ENCODE measurements at places on chromosomes 2 and 18. TPM values are rescaled to one million over a fixed set of nuclear protein-coding genes. Genes with fewer than 3 reads are reported as not detected.
A peak's percentile ranks its signal among the peaks of the same experiment; 100 is the strongest.

DNA sequence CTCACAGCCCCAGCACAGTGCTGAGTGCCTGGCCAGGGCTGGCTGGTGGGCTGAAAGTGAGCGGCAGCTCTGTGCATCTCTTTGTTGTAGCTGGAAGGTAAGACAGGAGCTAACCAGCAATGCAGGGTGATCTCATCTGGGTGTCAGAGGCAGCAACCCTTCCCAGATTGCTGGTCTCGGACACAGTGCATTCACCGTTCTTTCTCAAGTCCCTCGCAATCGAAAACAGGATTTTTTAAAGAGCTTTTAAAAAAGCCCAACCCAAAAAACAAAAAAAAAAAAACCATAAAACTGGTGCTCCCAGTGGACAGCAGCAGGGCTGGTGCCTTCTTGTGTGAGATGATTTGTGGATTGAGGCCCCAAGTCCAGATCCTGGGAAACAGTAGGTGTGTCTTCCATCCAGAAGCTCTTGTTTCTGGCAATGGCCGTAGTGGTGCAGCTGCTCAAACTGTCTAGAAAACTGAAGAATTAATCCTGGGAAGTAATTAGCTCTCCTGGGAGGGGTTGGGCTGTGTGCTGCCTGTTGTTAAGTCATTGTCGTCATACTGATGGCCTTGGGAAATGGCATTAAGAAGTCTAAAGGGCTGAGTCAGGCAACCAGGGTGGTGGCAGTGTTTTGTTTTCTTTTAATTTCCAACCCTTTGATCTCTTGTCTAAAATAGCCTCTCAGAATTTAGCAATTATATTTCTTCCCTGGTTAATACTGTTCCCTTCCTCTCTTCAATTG is 156.7 kb downstream of the KLHL29 start:
- no peaks in the 10 kb centered on the region for H3K36me3 ChIP-seq
- no peak for DNase-seq
- H3K27me3 ChIP-seq, result no peaks in the 10 kb centered on the region
- H3K4me3 ChIP-seq, result no peak overlapping the region

- no peak within 1 kb of the TSS for H3K4me3 ChIP-seq
- peak; percentile 9 for DNase-seq
- no peaks in the 10 kb centered on the region for H3K27me3 ChIP-seq
- H3K27ac ChIP-seq, result no peak within 1 kb of the TSS
- no peaks in the 10 kb centered on the region for H3K4me1 ChIP-seq
- H3K36me3 ChIP-seq, result no peaks in the 10 kb centered on the region
These were observed at the start of gene CDH7 for GRCh38 chr18:65750389-65751154. Gene CDH7, plus strand, starts transcription at chr18:65751012. Its CDS starts 11,831 bp downstream, at chr18:65762843.

- no peak overlapping the region for H3K27ac ChIP-seq
- peaks cover 8% of the 10 kb centered on the region for H3K27me3 ChIP-seq
These were observed 634 bp upstream of the CNDP1 start for GRCh38 chr18:74533666-74534065.

DNA sequence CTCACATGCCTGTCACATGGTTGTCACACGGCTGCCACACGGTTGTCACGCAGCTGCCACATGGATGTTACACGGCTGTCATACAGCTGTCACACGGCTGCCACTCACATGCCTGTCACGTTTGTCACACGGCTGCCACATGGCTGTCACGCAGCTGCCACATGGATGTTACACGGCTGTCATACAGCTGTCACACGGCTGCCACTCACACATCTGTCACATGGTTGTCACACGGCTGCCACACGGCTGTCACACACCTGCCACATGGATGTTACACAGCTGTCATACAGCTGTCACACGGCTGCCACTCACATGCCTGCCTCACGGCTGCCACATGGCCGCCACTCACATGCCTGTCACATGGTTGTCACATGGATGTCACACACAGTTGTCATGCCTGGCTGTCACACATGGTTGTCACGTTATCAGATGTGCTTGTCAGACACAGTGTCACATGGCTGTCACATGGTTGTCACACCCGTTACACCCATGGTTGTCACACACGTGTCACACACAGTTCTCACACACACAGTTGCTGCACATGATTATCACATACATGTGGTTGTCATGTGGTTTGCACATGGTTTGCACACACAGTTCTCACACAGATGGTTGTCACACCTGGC is 19.4 kb downstream of the KCNG2 start:
- peaks cover 6% of the 10 kb centered on the region for H3K27me3 ChIP-seq
- no peaks in the 10 kb centered on the region for H3K36me3 ChIP-seq
- no peak overlapping the region for H3K27ac ChIP-seq
- no peaks in the 10 kb centered on the region for H3K4me1 ChIP-seq
- H3K4me3 ChIP-seq, result no peak overlapping the region

- no peak overlapping the region for H3K4me3 ChIP-seq
- H3K4me1 ChIP-seq, result peaks cover 4% of the 10 kb centered on the region
- DNase-seq, result peak; percentile 73
- no peaks in the 10 kb centered on the region for H3K27me3 ChIP-seq
These were observed 13.7 kb downstream of the CALCRL start for GRCh38 chr2:187434342-187434785.

DNA sequence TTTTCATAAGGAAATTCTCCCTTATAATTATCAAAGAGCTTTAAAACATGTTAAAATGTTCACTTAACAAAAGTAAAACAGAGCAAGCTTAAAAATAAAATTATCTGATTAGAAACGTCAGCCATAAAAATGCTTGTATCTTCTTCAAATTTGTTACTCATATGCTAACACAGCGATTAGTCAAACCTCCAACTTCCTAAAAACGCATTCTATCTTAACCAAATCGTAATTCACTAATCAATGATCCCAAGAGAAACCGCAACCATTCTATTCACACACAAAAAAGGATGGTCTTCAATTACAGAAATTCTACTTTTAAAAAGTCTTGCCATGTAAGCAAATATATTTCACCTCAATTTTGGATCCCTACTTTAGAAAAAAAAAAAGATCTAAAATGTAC is 1.9 kb downstream of the STK17B start:
- peaks cover 4% of the 10 kb centered on the region for H3K4me1 ChIP-seq
- no peaks in the 10 kb centered on the region for H3K27me3 ChIP-seq
- DNase-seq, result no peak
- H3K36me3 ChIP-seq, result no peaks in the 10 kb centered on the region
- H3K4me3 ChIP-seq, result peak overlapping the region; percentile 99

DNA sequence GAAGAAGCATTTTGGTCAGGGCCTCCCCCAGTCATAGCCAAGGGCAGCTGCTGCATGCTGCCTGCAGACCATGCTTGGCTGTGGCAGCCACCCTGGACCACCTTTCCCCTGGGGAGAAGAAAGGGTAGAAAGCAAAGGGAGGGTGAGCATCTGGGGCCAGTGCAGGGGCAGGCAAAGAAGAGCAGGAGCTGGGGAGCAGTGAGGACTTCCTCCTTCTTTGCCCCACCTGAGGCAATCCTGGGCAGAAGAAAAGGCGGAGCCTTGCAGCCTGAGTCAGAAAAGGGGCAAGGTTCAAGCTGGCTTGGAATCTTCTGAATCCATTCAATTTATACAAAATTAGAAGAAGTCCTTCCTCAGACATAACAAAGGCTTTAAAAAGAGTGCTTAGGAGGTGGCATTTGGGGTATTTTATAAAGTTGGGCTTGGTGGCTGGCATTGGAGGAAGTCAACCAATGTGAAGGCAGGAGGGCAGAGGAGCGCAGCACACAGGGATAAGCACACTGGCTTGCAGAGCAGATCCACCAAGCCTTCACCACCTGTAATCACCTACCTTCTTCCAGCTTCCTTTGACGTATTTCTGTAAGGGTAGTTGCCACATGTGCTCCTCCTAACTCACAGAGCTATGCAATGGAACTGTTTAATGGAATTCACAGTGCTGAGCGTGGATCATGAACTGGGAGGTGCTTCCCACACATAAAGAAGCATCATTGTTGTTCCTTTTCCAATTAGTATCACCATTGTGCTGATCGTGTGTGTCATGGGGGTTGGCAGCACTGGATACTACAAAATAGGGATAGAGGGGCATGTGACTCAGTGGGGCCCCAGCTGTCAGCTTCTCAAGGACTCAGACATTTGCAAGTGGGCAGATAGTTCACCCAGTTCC is 154.4 kb upstream of the EPAS1 start:
- no peaks in the 10 kb centered on the region for H3K27me3 ChIP-seq
- no peak overlapping the region for H3K4me3 ChIP-seq
- H3K4me1 ChIP-seq, result no peaks in the 10 kb centered on the region

DNA sequence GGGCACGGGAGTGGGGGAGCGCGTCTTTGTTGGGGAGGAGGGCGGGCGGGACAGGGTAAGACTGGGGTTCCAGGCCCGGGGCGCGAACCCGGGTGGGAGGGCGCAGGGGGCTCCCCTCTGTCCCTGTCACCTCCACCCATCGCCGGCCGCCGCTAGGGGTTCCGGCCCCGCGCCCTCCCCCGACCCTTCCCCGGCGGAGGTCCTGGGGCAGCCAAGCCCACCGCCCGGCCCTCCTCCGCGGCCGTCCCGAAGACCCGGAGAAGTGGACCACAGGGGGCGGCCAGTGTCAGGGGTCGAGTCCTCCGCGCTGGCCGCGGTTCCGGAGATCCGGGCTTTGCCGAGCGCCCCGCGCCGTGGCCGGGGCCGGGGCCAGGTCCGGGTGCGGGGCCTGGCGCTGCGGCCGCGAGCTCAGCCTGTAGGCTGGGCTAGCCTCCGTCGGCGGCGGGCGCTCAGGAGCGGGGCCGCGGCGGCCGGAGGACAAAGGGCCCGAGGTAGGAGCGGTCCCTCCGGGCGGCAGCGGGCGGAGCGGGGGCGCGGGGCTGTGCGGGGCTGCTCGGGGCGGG is 16.6 kb upstream of the E2F6 start:
- H3K27me3 ChIP-seq, result peaks cover 32% of the 10 kb centered on the region
- no peaks in the 10 kb centered on the region for H3K36me3 ChIP-seq
- no peak overlapping the region for H3K27ac ChIP-seq
- no peak for DNase-seq
- peak overlapping the region; percentile 45 for H3K4me3 ChIP-seq
- H3K4me1 ChIP-seq, result no peaks in the 10 kb centered on the region

DNA sequence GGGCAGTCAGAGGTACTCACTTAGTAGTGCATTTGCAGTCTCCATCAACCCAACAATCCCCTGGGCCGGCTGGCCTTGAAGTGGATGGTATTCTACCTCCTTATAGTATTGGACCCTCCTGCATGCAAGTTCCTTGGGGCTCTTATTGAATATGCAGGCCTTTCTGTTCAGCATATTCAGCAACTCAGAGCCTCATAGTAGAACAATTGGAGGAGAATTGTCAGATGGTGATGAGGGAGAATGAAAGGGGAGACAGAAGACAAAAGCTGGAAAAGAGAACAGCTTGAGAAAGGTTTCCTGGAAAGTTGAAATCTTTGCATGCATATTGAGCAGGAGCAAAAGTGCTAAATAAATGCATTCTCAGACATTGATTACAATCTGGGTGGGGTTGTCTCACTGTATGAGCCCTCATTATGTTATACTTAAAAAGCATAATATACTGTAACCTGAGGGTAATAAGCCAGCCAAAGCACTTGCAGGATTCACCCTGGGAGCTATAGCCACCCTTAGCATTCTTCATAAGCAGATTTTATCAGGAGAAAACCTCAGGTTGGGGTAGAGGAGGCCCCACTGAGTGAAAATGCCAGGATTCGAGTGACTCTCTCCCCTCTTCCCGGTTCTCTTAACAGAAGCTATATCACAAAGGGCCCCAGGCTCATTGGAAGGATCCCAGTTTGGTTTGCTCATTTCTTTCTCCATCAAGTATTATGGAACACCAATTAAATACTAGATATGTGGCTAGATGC is 178.1 kb downstream of the MSH2 start:
- no peaks in the 10 kb centered on the region for H3K36me3 ChIP-seq
- no peak overlapping the region for H3K27ac ChIP-seq
- no peak overlapping the region for H3K4me3 ChIP-seq
- peaks cover 2% of the 10 kb centered on the region for H3K27me3 ChIP-seq
- no peak for DNase-seq

DNA sequence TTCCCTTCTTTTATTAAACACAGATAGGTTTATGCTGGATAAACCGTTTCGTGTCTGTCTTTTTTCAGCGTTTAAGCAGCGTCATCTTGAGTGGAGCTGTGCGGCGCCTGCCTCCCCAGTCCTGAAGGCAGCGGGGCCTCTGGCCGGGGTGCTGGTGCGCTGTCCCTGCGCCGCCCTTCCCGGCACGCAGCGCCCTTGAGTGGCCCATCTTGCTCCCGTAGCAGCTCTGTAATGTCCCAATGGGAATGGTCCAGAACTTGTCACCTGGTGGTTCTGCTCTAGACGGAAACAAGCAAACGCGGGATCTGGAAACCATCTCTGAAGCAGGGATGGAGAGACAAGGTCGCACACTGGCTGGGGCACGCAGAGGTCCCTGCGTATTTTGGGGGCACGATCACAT is 24.5 kb downstream of the PRELID3A start:
- DNase-seq, result no peak
- H3K27me3 ChIP-seq, result no peaks in the 10 kb centered on the region
- H3K4me3 ChIP-seq, result no peak overlapping the region
- H3K36me3 ChIP-seq, result peaks cover 17% of the 10 kb centered on the region
- H3K4me1 ChIP-seq, result no peaks in the 10 kb centered on the region

DNA sequence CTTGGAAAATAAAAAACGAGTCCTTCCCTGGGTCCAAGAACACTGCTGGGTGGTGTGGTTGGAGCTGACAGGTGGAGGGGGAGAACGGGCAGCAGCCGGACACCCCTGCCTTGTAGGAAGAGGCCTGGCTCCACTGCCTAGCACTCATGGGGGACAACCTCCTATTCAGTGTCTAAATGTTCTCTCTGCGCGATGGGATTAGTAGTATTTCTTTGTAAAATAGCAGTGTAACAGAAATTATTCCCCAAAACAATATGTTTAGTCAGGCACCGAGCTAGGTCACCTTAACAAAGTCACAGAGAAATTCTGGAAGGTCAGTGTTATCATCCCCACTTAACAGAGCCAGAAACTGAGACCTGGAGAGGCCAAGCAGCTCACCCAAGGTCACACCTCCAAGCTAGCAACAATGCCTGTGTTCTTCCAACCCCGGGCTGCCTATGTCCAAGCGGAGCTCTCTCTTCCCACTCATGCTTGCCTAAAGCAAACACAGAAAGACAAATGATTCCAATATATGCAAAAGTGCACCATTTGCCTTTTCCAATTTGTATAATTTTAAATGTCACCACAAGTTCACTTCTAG is 68.0 kb downstream of the STEAP3 start:
- H3K4me1 ChIP-seq, result no peaks in the 10 kb centered on the region
- H3K27me3 ChIP-seq, result no peaks in the 10 kb centered on the region
- no peaks in the 10 kb centered on the region for H3K36me3 ChIP-seq
- no peak overlapping the region for H3K4me3 ChIP-seq
- no peak for DNase-seq

DNA sequence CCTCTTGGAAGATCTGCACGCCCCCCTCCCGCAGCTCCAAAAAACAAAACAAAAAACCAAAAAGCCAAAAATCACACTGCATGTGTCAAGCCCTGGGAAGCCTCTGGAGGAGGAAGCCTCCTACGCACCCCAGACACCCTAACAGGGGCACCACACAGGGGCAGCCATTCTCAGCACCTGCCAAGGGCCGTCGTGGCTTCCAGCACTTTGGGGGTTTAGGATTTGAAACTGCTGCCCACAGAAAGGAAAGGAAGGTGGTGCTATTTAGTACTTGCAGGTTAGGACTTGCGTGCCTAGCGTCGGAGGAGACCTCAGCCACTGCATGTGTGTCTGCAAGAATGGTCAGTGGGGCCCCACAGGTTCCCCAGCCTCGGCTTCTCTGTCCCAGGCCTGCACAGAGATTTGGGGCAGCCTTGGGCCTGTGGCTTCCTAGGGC is 419 bp upstream of the GPR55 start:
- no peak for DNase-seq
- no peaks in the 10 kb centered on the region for H3K36me3 ChIP-seq
- H3K4me3 ChIP-seq, result no peak overlapping the region
- H3K27me3 ChIP-seq, result peaks cover 9% of the 10 kb centered on the region

ATG9A gene
- 47.2 TPM for total RNA-seq

GKN2 gene
- not detected for total RNA-seq

TSPYL6 gene
- not detected for total RNA-seq

SATB2 gene
- total RNA-seq, result 13.9 TPM

TEKT4 gene
- not detected for total RNA-seq

TTN gene
- 0.33 TPM for total RNA-seq

Measured in fibroblast of lung (primary cell).